KBM-7 (cell line): ENCODE measurements at places on chromosomes 6 and 20.

DNA sequence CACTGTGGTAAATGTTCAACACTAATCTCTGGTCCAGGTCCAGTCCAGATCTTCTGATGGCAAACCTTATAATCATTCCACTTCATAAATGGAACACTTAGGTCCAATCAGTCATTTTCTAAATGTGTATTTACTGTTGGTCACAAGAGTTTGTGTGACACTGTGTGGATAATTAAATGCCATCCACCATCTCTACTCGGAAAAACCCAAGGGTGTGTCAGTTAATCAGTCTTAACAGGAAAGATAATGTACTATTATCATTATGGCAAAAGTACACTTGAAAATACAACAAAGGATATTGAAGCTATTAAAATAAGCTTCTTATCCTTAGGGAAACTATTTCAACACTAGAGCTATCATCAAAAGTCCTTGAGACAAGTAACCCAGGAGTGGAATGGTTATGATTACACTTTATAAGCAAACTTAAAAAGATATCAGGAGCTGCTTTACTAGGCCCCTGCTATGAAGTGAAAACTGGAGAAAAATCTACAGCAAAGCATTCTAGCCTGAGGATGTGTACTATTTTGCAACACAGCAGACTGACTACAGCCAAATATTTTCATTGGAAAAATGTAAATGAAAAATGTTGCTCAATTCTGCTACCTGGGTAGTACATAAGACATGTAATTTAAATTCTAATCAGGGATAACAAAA lies 227.9 kb downstream of the LAMA2 start:
- no peak for DNase-seq

GRCh38 chr20:36847710-36848040 lies 28.3 kb upstream of the TLDC2 start:
- no peak for DNase-seq

- DNase-seq = no peak
These were observed 166.1 kb upstream of the OLIG3 start for GRCh38 chr6:137660296-137660731.

DNA sequence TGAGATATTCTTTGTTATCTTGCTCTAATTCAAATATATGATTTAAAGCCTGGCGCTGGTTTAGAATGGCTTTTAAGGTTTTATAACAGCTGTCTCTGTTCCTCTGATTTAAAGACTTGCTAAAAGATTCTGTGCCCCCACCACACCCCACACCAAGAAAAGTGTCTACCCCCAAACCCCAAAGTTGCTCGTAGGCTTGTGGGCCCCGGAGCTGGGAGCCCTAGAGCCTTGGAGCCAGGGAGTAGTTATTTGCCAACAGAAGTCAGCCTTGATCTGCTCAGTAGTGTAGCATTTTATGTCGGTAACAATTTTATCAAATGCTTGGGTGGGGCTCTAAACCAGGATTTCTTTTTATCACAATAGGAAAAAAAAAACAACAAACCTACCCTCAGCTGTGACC lies 105.2 kb upstream of the TRAF3IP2 start:
- DNase-seq = no peak

DNA sequence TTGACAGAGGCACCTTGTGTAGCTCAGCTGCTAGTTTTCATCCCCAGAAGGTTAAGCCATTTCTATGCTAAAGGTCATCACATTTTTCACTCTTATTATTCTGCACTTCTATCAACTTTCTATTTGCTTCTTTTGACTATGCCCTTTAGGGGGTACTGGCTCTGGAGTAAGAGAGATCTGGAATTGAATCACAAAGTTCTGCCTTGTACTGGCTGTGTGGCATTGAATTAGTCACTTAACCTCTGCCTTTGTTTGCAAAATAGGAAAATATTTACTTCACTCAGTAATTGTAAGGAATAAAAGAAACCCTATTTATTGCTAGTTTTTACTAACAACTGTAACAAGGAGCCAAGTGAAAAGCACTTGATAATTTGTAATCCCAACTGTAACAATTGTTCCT lies 56.8 kb upstream of the MTRF1L start:
- no peak for DNase-seq
